Retinal pigment epithelial cell (primary cell): ENCODE measurements at places on chromosomes 5 and 9.

- DNase-seq = no peak
Measured at GRCh38 chr5:170597109-170597751, 93.4 kb downstream of the KCNIP1 start.

- no peak for DNase-seq
Measured at GRCh38 chr5:159901308-159901707, 15.0 kb upstream of the ADRA1B start.

DNA sequence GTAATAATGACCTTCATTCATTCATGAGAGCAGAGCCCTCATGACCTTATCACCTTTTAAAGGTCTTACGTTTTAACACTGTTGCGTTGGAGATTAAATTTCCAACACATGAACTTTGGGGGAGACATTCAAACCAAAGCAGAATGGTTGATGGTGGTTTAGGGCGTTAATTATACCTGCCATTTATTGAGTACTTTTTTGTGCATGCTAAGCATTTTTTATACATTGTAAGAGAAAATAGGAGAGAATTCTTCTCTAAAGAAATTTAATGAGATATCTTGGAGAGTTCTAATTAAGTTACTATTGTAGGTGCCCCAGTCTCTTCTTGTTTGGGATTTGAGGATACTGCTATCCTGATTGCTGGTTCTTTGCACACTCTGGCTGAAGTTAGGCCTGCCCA lies 12.4 kb downstream of the AP3S1 start:
- no peak for DNase-seq

DNA sequence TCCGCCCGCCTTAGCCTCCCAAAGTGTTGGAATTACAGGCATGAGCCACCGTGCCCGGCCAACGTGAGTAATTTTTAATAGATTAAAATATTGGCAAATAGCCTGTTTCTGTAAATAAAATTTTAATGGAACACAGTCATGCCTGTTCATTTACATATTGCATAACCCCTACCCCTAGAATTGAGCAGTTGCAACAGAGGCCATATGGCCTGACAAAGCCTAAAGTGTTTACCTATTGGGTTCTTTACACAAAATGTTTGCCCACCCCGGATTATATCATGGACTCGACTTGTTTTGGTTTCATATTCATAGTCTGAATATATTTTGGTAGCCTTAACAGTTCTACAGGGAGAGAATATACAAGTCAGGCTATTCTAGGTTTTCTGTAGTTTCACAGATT lies 5.3 kb downstream of the NSA2 start:
- no peak for DNase-seq

DNA sequence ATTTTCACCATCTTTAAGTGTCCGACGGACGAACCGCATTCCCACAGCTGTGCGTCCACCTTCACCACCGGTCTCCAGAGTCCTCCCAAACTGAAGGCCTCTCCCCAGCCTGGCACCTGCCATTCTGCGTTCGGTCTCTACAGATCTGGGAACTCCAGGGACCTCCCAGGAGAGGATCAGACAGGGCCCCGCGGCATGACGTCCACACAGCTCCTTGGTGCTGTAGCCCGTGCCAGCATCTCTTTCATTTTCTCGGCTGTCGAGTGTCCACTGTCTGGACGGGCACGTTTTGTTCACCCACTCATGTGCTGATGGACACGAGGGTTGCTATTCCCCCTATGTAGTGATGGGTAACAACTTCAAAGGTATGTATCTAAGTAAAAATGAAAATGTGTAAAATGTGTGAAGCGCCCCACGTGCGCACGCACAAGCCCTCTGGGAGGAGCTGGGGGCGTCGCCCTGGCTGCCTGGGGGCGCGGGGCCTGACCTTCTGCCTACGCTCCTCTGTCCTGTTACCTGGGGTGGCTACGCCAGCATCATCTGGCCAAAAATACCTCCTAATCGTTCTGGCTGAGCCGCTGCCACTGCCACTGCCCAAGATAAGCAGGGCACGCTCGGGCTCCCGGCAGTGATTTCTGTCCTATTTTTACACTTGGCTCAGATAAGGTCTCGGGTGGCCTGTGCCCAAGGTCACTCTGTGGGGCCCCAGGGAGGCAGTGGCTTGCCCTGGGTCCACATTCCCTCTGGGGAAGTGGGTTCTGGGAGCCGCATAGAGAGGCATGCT lies 10.8 kb upstream of the SLC12A7 start:
- no peak for DNase-seq
